Osteoblast (primary cell): ENCODE measurements at places on chromosomes 2 and 18.

DNA sequence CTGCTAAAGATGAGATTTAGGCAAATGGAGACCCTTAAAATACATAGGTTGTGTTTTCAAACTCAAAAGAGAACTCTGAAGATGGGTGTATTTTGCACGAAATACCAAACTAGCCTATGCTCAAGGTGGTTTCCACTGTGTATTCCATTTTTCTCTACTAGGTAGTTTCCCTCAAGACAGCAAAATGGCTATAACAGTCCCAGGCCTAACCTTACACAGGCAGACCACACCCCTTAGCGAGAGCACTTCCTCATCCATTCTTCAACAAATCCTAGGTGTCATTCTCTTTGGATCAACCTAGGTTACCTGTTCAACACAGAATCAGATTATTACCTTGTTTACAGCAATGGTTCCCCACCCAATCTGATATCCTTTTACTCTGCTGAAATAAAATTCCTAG lies 42.6 kb downstream of the HNRNPLL start:
- no peak overlapping the region for H3K27ac ChIP-seq
- no peaks in the 10 kb centered on the region for H3K4me1 ChIP-seq
- H3K36me3 ChIP-seq: peaks cover 31% of the 10 kb centered on the region
- no peaks in the 10 kb centered on the region for H3K27me3 ChIP-seq
- DNase-seq: no peak

DNA sequence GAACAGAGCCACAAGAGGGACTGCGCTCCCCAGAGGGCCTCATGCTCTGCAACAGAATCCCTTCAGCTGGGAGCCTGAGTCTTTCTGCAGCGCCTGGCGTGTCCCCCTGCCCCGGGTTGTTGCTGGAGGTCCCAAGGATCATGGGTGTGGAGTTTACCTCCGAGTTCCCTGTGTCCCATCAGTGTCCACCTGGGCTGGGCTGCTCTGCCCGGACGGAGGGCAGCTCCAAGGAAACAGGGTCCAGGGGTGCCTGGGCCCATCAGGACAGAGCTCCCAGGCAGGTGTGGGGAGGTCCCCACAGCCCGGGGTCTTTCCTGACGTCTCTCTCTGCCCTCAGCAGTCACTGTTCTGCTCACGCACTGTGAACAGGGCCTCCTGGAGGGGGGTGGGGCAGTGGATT lies 63.5 kb downstream of the EMILIN2 start:
- H3K36me3 ChIP-seq: peaks cover 42% of the 10 kb centered on the region
- H3K4me3 ChIP-seq: no peak overlapping the region
- no peaks in the 10 kb centered on the region for H3K27me3 ChIP-seq
- H3K4me1 ChIP-seq: no peaks in the 10 kb centered on the region

- H3K36me3 ChIP-seq: no peaks in the 10 kb centered on the region
- peak; percentile 97 for DNase-seq
- peaks cover 28% of the 10 kb centered on the region for H3K27me3 ChIP-seq
- no peak overlapping the region for H3K4me3 ChIP-seq
These were observed 25.7 kb downstream of the NPPC start for GRCh38 chr2:231900486-231900942.

GRCh38 chr2:152432765-152433164 lies 97.8 kb downstream of the FMNL2 start:
- peaks cover 16% of the 10 kb centered on the region for H3K4me1 ChIP-seq
- no peak for DNase-seq
- no peaks in the 10 kb centered on the region for H3K36me3 ChIP-seq
- H3K27ac ChIP-seq: peak overlapping the region; percentile 38
- H3K27me3 ChIP-seq: no peaks in the 10 kb centered on the region

GRCh38 chr2:37634914-37635503 lies 36.4 kb downstream of the CDC42EP3 start:
- no peak for DNase-seq
- H3K27me3 ChIP-seq: no peaks in the 10 kb centered on the region
- peaks cover 3% of the 10 kb centered on the region for H3K36me3 ChIP-seq
- no peak overlapping the region for H3K4me3 ChIP-seq
- peak overlapping the region; percentile 89 for H3K27ac ChIP-seq

DNA sequence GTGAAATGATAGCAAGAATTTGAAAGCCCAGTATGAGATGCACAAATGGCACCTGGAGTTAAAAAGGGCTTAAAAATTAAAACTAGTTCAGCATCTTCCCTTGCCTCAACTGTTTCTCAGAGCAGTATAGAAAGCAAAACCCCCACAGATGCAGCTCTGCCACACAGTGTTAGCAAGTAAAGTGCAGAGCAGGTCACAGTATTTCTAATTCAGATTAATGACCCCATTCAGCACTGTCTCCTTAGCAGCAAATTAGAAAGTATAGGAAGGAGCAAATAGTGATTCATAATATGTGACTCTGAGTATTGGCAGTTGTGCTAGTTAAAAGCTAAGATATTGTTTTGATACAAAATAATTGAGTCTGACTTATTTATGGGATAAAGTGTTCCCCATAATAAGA lies 73.8 kb upstream of the CCDC85A start:
- no peak overlapping the region for H3K4me3 ChIP-seq
- H3K27ac ChIP-seq: no peak overlapping the region
- no peaks in the 10 kb centered on the region for H3K4me1 ChIP-seq
- no peaks in the 10 kb centered on the region for H3K27me3 ChIP-seq
- H3K36me3 ChIP-seq: no peaks in the 10 kb centered on the region

GRCh38 chr2:74957886-74958273 lies 563 bp upstream of the POLE4 start:
- no peak for DNase-seq
- H3K4me3 ChIP-seq: peak overlapping the region; percentile 83
- H3K27ac ChIP-seq: peak overlapping the region; percentile 82
- no peaks in the 10 kb centered on the region for H3K36me3 ChIP-seq
- peaks cover 9% of the 10 kb centered on the region for H3K4me1 ChIP-seq

DNA sequence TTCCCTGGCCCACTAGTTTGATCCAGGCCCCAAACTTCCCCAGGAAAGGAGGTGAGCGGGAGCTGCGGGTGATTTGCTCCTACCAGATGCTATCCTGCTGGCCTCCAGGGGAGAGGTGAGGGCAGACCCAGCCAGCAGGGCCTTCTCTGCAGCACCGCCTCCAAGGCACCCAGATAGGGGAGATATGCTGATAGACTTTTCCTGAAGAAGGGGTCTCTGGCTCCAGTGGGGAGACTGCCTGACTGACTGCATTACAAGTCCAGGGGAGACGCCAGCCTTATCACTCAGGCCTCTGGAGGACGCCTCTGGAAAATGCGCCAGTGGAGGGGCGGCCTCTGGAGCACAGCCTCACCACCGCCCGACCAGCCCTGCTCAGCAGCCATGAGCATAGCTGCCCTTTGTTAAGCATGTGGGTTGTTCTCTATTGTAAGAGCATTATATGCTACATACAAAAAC lies 60.6 kb upstream of the SMAD7 start:
- no peaks in the 10 kb centered on the region for H3K27me3 ChIP-seq
- no peak for DNase-seq
- peaks cover 8% of the 10 kb centered on the region for H3K4me1 ChIP-seq
- H3K27ac ChIP-seq: no peak overlapping the region
- H3K36me3 ChIP-seq: no peaks in the 10 kb centered on the region
- no peak overlapping the region for H3K4me3 ChIP-seq
